LHCN-M2 (cell line): ENCODE measurements at places on chromosomes 5 and 9. TPM values are rescaled to one million over a fixed set of nuclear protein-coding genes. Genes with fewer than 3 reads are reported as not detected.

- no peak for DNase-seq
Measured at GRCh38 chr5:36364473-36364872, 62.8 kb upstream of the RANBP3L start.

DNA sequence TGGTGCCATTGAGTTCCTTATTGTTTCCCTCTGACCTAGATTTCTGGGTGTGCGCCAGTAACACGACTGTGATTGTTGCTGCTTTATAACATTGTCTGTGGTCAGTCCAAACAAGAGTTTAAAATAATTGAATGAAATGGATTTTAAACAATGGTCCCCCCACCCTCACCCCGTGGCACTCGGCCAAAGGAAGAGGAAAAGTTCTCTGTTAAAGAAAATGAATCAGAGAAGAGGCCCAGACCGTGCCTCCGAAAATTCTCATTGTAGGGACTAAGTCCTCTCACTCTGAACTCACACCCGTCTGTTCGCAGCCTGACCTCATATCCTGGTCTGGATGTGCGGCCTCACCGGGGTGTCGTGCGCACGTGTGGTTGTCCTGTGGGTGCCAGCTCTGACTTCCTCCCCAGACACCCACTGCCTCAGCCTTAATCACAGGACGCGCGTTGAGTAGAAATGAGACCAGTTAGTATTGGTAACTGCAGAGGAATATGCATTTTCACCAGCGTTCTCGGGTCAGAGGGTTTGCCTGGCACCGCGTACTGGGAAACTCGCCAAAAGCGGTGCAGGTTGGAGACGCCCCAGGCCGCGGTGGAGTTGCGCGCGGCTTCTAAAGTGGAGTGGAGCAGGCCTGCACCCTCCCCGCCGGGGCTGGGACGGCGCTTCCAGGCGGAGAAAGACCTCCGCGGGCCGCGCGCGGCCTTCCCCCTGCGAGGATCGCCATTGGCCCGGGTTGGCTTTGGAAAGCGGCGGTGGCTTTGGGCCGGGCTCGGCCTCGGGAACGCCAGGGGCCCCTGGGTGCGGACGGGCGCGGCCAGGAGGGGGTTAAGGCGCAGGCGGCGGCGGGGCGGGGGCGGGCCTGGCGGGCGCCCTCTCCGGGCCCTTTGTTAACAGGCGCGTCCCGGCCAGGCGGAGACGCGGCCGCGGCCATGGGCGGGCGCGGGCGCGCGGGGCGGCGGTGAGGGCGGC is at the start of gene ABL1:
TSS of gene ABL1 (plus strand) at position 884 of the 966 bp plus-strand sequence. CDS start 193 bp downstream, outside the sequence.
- DNase-seq, result peak; percentile 89

GRCh38 chr5:65861830-65862241 is 64.5 kb upstream of the ERBIN start:
- DNase-seq, result peak; percentile 96

GRCh38 chr9:121735065-121735792 is 83.8 kb downstream of the DAB2IP start:
- peak; percentile 39 for DNase-seq

- no peak for DNase-seq
Measured at GRCh38 chr5:67244345-67244793, 47.8 kb upstream of the CD180 start.

DNA sequence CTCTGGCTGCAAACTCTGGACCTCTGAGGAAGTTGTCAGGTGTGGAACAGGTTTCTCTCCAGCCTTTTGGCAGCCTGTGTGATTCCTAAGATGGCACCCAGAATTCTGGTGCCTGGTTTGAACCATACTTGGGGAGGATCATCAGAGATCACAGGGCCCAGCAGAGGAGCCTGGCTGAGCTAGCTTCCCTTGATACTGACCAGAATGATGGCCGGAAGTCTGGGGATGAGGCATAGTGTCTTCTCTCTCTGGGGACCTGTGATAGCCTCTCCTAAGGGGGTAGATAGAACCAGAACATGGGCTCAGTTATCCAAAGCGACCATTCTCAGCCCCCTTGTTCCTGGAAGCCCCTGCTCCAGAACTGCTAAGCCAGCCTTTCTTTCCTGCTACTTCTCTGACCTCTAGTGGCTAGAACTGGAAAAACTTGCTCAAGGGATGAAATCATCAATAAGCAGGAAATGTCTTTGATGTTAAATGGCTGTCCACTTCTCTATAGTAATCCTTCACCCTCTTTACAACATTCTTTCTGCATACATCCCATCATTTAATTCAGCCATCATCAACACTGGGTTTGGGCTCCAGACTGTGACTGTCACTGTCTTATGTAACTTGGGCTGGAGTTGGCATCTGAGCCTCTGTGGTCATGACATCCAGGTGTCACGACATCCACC is 55.1 kb downstream of the C9orf152 start:
- DNase-seq, result peak; percentile 58

GRCh38 chr5:13356226-13356625 is 588.3 kb downstream of the DNAH5 start:
- DNase-seq, result no peak

DNA sequence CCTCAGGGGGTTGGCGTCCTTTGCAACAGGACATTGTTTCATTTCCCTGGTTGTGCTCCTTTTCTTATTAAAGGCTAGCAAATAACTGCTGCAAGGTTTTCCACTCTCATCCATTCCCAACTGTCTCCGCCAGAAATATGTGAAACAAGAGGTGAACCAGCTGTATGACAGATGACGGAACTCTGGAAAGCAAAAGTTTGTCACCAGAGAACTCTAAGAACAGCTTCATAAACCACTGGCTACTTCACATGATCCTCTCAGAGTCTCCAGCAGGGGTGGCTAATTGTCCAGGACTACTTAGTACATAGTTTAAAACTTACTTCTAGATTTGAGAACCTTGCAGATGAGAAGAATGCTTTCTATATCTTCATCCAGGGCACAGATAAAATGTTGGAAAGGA is 195.9 kb upstream of the RAD23B start:
- DNase-seq, result no peak

DNA sequence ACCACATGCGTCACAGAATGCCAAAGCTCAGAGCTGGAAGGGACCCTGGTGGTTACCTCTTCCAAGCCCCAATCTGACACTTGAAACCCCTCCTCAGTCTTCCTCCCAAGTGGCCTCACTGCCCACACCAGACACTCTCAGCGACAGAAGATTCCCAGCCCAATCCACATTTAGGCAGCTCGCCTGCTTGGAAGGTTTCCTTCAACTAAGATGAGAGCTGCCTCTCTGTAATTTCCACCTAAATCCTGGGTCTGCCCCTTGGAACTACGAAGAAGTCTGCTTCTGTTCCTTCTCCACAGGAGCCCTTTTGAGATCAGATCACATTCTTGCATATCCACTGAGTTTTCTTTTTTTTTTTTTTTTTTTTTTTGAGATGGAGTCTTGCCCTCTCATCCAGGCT is 83.7 kb downstream of the PAX5 start:
- no peak for DNase-seq

- no peak for DNase-seq
Measured at GRCh38 chr9:37971108-37971459, 67.2 kb upstream of the SLC25A51 start.

- no peak for DNase-seq
Measured at GRCh38 chr9:106305428-106306133, 557.4 kb upstream of the ZNF462 start.

The PCDHB12 gene
- 3.1 and 3.6 TPM in 2 replicates for total RNA-seq

The DNAI1 gene
- not detected in 2 replicates for total RNA-seq

The FANCC gene
- 5.2 and 13.4 TPM in 2 replicates for total RNA-seq

The CDHR2 gene
- total RNA-seq, result not detected in 2 replicates
